ENCODE measurements at places on chromosomes 13 and 19.
A peak's percentile ranks its signal among the peaks of the same experiment; 100 is the strongest.

DNA sequence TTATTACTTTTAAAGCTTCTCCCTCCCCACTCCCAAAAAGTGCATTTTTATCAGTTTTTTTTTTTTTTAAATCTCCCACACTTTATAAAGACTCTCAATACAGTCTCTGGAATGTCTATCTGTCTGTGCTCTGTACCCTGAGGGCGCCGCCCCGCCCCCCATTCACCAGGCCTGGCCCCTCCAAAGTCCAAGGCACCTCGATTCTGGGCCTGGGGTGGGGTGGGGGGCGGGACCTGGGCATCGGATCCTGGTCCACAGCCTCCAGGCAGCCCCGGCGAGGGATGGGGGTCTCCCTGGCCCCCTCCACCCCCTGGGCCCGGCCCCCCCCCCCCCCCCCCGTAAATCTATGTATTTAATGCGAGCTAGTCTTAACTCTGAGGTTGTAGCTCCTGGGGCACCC, 23.3 kb downstream of the ZBTB7A start:
- DNase-seq: no peak

- DNase-seq: no peak
Measured at GRCh38 chr13:110399801-110400200, 92.7 kb downstream of the COL4A2 start.

DNA sequence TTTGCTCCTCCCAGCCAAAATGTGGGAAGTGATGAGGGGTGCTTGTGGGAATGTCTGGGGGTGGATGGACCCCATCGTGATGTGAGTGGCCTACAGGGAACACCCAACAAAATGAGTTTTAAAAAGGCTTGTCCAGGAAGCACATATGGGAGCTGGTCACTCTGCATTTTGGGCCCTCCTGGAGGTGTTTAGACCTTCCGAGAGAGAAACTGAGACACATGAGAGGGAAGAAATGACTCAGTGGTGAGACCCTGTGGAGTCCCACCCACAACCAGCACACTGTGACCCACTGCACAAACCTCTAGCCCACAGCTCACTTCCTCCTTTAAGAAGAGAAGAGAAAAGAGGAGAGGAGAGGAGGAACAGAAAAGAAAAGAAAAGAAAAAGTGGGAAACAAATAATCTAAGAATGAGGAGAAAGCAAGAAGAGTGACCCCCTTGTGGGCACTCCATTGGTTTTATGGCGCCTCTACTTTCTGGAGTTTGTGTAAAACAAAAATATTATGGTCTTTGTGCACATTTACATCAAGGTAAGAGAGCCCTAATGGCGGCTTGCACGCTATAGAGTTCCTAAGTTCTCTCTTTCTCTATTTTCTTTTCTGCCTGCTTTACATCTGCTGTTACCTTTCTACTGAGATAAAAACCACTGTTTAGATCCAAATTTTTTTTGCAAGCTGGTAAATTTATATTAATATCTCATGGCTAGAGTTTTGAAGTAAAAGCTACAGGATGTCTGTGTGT, 13.3 kb upstream of the LILRB1 start:
- DNase-seq: no peak

DNA sequence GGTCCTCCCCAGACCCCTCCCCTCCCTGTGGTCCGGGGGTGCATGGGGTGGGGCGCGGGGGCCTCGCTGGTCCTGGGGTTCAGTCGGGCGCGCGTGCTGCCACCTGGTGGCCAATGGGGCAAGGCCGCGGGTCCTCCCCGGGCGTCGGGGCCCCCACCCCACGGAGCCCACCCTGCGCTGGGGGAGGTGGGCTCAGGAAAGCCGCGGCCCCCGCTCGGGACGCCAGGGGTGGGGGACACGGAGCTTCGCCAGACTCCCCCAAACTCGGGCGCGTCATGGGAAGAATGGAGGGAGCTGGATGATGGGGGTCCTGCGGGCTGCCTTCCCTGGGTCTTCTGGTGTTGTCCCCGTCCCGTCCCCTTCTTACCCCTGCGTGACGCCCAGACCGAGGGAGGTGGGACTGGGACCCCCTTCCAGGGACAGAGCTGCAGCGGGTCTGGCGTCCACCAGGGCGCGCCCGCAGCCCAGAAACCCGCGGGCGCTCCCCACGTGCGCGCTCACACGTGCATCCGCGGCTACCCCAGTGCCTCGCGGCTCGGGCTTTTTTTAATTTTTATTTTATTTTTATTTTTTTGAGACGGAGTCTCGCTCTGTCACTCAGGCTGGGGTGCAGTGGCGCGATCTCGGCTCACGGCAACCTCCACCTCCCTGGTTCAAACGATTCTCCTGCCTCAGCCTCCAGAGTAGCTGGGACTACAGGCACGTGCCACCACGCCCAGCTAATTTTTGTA, 19.8 kb upstream of the TCF3 start:
- no peak for DNase-seq

GRCh38 chr19:29517946-29518345, 7.8 kb upstream of the VSTM2B start:
- DNase-seq: no peak

- no peak for DNase-seq
Measured at GRCh38 chr19:50272263-50272897, 56.8 kb downstream of the KCNC3 start.

DNA sequence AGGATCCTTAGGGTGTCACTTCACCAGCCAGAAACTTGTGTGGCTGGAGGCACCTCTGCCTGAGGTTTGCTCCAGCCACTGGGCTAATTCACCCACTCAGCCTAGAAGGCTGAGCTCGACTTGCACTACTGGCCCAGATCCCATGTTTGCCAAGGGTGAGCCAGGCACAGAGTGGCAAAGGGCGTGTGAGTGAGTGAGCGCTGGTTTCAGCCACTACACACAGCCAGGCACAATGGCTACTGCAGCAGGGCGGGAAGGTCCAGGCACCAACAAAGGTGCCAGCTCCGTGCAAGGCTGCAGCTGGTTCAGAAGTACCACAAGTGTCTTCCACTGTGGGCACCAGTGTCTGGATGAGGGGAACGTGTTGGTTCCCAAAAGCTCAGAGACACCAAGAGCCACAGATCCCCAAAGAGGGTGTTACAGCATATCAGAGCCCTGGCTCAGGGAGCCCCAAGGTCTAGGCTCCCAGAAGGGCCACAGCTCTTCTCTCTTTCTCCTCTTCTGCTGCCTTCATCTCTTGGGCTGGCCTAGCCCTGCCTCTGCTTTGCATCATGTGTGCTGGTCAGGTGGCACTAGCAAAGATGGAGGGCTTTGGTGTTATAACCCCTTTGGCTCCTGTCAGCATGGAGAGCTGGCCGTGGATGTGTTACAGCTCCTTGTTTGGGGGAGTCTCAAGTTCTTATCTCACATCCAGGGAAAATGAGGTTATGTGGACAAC, 736.3 kb upstream of the KLHL1 start:
- DNase-seq: no peak

GRCh38 chr13:60583196-60583888, 186.3 kb downstream of the TDRD3 start:
- DNase-seq: no peak

- DNase-seq: no peak
Measured at GRCh38 chr13:107847406-107847805, 367.9 kb downstream of the LIG4 start.

- no peak for DNase-seq
Measured at GRCh38 chr13:110913322-110914080, 1.4 kb downstream of the ANKRD10 start.

DNA sequence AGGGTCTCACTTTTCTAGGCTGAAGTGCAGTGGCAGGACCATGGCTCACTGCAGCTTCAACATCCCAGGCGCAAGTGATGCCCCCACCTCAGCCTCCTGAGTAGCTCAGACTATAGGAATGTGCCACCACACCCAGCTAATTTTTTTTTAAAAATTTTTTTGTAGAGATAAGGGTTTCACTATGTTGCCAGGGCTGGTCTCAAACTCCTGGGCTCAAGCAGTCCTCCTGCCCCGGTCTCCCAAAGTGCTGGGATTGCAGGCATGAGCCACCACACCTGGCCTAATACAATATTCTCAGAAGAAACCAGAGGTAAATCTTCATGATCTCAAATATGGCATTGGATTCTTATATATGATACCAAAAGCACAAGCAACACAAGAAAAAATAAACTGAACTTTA, 47.7 kb downstream of the FLT1 start:
- DNase-seq: no peak

GRCh38 chr13:100671389-100672182, 3.0 kb downstream of the TMTC4 start:
- DNase-seq: no peak

- DNase-seq: no peak
Measured at GRCh38 chr19:12205296-12205695, 42.4 kb downstream of the ZNF136 start.

- peak; percentile 36 for DNase-seq
Measured at GRCh38 chr19:52237771-52238400, 31.5 kb upstream of the ZNF766 start.

- DNase-seq: no peak
Measured at GRCh38 chr13:105338006-105338405, 1197.5 kb downstream of the EFNB2 start.

GRCh38 chr19:17848595-17849292, 962 bp upstream of the JAK3 start:
- DNase-seq: no peak

DNA sequence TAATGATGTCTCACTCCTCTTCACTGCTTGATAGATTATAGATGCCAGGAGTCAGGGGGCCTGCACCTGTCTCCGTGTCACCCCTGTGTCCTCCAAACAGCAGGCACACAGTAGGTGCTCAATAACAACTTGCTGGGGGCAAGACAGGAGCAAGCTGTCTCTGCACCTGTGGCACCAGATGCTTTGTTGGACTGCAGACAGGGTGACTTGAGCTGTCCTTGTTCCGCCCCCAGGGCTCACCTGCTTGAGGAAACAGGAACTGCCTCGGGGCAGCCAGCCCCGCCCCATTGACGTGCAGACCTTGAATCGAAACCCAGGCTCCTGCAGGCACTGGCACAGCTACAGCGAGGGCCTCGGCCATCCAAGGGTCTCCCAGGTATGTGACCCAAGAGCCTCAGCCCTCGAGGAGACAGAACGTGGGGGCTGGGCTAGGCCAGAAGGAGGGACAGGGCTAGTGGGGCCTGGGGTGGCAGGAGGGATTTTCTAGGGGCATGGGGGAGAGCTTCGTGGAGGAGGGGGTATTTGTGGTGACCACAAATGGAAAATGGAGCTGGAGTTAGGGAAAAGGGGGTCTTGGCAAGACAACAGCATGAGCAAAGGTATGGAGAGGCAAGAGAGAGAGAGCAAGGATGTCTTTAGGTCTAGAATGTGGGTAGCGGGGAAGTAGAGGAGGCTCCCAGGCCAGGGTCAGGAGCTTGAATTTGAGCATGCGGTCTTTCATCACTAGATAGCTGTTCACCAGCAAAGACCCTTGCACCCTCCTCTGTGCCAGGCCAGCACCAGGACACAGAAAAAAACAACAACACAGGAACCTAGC, at the start of gene HSH2D:
HSH2D (plus strand) TSS at position 287 of the 817 bp plus-strand sequence. CDS start 5,066 bp downstream, outside the sequence.
- DNase-seq: no peak

- DNase-seq: no peak
Measured at GRCh38 chr19:42086770-42087550, 11.0 kb downstream of the ZNF574 start.

DNA sequence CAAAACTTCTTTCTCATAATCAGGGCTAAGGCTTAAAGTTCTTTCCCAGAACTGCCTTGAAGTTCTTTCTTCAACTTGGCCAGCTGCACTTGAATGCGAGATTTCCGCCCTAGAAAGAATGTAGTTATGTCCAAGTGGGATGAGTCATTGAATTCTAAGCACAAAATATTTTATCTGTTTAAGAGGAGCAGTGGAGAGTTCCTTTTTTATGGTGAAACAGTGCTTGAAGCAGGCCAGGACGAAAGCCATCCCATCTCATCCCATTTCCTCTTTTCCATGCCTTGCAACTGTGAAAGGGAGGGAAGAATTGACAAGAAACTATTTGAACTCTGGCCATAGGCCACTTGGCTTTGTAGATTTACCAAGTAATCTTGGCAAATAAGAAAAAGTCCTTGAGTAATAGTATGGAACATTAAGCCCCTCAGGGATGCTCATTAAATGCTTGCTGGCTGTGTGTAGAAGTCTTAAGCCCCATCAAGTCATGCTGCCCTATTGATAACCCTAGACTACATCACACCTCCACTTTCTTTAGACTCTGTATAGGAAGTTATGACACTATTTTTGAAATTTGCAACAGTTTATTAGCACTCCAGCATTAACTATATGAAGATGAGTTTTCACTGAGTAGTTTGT, 174.5 kb downstream of the KCTD12 start:
- DNase-seq: peak; percentile 79

GRCh38 chr13:110334841-110335490, 27.9 kb downstream of the COL4A2 start:
- DNase-seq: no peak

GRCh38 chr13:31227063-31227462, 27.3 kb downstream of the B3GLCT start:
- DNase-seq: no peak

DNA sequence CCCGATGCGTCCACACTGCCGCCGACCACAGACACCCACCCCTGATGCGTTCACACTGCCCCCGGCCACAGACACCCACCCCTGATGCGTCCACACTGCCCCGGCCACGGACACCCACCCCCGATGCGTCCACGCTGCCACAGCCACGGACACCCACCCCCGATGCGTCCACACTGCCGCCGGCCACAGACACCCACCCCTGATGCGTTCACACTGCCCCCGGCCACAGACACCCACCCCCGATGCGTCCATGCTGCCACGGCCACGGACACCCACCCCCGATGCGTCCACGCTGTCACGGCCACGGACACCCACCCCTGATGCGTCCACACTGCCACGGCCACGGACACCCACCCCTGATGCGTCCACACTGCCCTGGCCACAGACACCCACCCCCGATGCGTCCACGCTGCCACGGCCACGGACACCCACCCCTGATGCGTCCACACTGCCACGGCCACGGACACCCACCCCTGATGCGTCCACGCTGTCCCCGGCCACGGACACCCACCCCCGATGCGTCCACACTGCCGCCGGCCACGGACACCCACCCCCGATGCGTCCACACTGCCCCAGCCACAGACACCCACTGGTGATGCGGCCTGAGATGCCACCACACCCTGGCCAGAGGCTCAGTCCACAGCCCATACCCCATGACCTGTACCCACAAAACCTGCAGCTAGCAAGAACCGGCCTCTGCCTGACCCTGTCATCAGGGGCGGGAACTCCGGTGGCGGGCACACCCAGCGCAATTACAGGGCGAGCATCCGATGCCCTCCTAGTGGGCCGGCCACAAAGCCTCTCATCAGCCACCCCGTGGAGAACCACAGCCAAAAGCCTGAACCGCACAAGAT, 28.4 kb downstream of the RASA3 start:
- no peak for DNase-seq

- no peak for DNase-seq
Measured at GRCh38 chr13:31330236-31330635, 130.5 kb downstream of the B3GLCT start.

GRCh38 chr19:48636859-48637448, at the start of gene DBP:
DBP (minus strand) TSS chr19:48637379; CDS start chr19:48636994, 385 bp downstream.
- no peak for DNase-seq

Data from HFF-Myc (cell line).